Epithelial cell of proximal tubule (primary cell): ENCODE measurements at places on chromosomes 5 and 9.
A peak's percentile ranks its signal among the peaks of the same experiment; 100 is the strongest.

- no peak for DNase-seq
These were observed 91.3 kb downstream of the MAT2B start for GRCh38 chr5:163596608-163597315.

GRCh38 chr9:85524531-85524930, 217.2 kb downstream of the AGTPBP1 start:
- DNase-seq, result no peak

DNA sequence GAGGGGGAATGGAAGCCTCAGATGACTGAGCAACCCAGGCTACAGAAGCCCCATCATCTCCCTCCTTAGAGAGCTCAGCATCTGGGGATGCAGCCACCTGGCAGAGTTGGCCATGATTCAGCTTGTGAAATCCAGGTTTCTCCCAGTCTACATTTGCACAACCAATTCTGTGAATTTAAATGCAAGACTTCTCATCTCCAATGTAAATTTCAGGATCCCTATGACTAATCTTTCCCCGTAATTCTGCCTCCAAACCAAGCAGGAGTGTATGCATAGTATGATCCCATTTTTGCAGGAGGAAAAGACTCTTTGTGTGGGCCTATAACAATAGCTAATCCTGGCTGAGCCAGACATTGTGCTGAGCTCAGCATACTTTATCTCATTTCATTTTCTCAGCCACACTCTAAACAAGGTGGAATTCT, 59.6 kb upstream of the IL17B start:
- DNase-seq, result no peak

GRCh38 chr5:75335952-75336614, 937 bp upstream of the HMGCR start:
- peak; percentile 65 for DNase-seq

DNA sequence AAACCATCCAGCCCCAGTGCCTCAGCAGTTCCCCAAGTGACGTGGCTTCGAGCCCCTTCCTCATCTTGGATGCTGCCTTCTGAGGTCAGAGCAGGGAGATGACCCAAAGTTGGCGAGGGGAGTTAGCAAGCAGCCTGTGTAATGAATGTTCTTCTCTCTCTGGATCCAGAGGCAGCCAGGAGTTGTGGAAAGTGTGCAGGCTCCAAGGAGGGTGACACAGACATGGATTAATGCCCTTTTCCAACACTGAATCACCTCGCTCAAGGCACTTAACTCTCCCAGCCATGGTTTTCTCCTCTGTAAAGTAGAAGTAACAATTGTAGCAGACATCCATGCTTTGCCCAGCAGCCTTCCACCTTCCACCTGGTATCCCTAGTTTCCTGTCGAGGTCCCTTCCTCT, 64.6 kb upstream of the HAND1 start:
- DNase-seq, result no peak

- DNase-seq, result no peak
These were observed 15.6 kb downstream of the SPACA9 start for GRCh38 chr9:132894346-132894745.

GRCh38 chr9:124386201-124386600, 29.0 kb downstream of the PSMB7 start:
- no peak for DNase-seq

DNA sequence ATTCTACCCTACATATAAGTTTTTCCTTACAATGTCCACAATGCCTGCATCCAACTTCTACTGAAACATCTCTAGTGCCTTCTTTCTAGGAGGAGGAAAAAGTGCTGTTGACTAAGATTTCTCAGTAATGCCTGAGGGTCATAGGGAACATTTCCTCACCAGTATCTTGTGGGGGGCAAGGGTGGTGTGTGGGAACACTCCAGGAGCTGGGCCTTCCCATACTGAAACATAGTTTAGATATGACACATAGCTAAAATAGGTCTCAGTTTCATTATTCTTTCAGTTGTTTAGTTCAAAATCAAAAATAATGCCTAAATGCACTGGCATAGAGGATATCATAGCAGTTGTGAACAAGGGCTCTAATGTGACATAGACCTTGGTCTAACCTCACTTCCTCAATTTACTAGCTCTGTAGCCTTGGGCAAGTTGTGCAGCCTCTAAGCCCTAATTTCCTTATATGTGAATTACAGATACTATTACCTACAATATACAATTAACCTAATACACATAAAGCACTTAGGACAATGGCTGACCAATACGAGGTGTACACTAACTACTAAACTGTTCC, 66.1 kb downstream of the HAPLN1 start:
- DNase-seq, result no peak

GRCh38 chr5:138965626-138966025, 90.5 kb upstream of the LRRTM2 start:
- DNase-seq, result no peak

DNA sequence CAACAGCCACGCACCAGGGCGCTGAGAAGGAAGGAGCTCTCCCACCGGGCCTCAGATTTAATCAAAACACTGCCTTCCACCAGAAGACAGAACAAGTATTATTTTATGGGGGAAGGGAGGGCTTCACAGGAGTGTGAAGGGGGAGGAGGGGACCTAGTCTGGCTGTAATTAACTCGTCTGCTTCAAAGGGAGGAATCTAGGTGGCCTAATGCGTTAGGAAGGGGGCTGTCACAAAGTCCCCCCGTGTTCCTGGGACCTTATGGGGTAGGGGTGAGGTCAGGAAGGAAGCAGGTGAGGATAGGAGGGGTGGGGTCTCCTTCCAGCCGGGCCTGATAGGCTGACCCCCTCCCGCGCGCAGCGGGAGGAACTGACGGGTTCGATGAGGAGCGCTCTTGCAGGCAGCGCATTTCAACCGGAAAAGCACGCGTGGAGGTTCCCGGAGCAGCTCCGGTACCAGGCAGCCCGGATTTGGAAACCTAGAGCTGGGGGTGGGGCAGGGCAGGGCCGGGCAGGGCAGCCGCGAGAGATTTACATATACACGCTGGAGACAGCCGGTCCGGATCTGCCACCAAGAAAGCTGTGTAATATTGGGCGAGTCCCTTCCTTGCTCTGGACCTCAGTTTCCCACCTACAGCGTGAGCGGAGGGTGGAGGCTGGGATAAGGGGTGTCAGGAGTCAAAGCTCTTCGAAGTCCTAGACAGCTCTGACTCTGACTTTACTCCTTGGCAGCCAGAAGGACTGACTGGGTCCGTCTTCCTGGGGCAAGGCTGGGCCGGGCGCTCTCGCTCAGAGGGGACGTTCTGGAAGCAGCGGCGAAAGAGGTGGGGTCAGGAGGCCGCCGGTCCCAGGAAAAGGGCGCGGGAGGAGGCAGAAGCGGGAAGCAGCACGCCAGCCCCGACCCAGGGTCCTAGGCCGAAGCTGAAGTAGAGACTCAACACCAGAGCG, 1.8 kb downstream of the SHB start:
- DNase-seq, result no peak
